Body of pancreas (tissue), 4 donors: ENCODE measurements at places on chromosomes 1 and 21.

- DNase-seq = no peak
- H3K4me3 ChIP-seq = no peak overlapping the region
- H3K27me3 ChIP-seq = no peaks in the 10 kb centered on the region
- no peaks in the 10 kb centered on the region for H3K4me1 ChIP-seq
Measured at GRCh38 chr1:78540048-78540447, 49.3 kb downstream of the PTGFR start.

GRCh38 chr1:112256411-112256810 is 139.6 kb upstream of the CTTNBP2NL start:
- no peaks in the 10 kb centered on the region for H3K4me1 ChIP-seq
- no peaks in the 10 kb centered on the region for H3K27me3 ChIP-seq
- H3K4me3 ChIP-seq = no peak overlapping the region
- H3K27ac ChIP-seq = no peak overlapping the region
- DNase-seq = no peak
- H3K36me3 ChIP-seq = no peaks in the 10 kb centered on the region

DNA sequence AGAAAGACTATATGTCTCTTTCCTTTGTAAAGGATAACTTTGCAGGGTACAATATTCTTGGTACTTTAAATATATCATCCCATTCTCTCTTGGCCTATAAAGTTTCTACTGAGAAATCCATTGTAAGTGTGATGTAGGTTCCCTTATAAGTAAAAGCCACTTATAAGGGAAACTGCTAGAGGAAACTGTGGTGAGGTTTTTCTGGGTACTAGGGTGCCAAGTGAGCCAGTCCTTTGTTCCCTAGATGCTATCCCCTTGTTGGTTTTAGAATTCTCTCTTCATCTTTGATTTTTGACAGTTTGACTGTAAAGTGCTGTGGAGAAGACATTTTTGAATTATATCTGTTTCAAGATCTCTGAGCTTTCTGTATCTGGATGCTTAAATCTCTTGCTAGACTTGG is 108.9 kb upstream of the NEK7 start:
- H3K36me3 ChIP-seq = no peaks in the 10 kb centered on the region
- H3K27me3 ChIP-seq = no peaks in the 10 kb centered on the region
- no peaks in the 10 kb centered on the region for H3K4me1 ChIP-seq
- no peak overlapping the region for H3K27ac ChIP-seq

- no peak overlapping the region for H3K4me3 ChIP-seq
- H3K36me3 ChIP-seq = no peaks in the 10 kb centered on the region
- no peak overlapping the region for H3K27ac ChIP-seq
- H3K4me1 ChIP-seq = peaks cover 22% of the 10 kb centered on the region
Measured at GRCh38 chr1:221576268-221576667, 165.6 kb downstream of the DUSP10 start.

DNA sequence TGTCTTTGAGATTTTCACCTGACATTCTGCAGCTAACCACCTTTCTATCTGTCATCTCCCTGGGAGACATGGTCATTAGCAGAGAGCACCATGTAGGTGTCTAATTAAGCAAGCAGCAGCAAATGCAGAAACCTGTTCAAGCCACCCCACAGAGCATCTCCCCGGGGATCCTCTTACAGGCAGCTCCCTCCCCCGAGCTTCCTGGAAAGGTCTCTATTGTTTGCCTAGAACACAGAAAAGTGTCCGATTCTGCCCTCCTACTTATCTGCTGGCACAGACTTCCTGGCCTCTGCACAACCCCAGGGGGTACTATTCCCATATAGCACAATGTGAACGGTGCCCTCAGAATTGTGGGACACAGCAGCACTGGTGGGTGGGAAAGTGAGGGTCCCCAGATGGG is 46.1 kb downstream of the PLEKHA6 start:
- H3K36me3 ChIP-seq = no peaks in the 10 kb centered on the region
- DNase-seq = peak; percentile 27
- H3K27ac ChIP-seq = no peak overlapping the region
- peaks cover 10% of the 10 kb centered on the region for H3K4me1 ChIP-seq
- H3K4me3 ChIP-seq = no peak overlapping the region

- H3K4me3 ChIP-seq = no peak overlapping the region
- no peaks in the 10 kb centered on the region for H3K36me3 ChIP-seq
- peaks cover 7% of the 10 kb centered on the region for H3K4me1 ChIP-seq
- DNase-seq = no peak
Measured at GRCh38 chr21:35982717-35983116, 77.6 kb downstream of the SETD4 start.

GRCh38 chr21:33355355-33355754 is 30.6 kb downstream of the IFNAR1 start:
- H3K27ac ChIP-seq = no peak overlapping the region
- H3K27me3 ChIP-seq = no peaks in the 10 kb centered on the region
- no peaks in the 10 kb centered on the region for H3K36me3 ChIP-seq
- H3K4me3 ChIP-seq = no peak overlapping the region
- no peaks in the 10 kb centered on the region for H3K4me1 ChIP-seq

DNA sequence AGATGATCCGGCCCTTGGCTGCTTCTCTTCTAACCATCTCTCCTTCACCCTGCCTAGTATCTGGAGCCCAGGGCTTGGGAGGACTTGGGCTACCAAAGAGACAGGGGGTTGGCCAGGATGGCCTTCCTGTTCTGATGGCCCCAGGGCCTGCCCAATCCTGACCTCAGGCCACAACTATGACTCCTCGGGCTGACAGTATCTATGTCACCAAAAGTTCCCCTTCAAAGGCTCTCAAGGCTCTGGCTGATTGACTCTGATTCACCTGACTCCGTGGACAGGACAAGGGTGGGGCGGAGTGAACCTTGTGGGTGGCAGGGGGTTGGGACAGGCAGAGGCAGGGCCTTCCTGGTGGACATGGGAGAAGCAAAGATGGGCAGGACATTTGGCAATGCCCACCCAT is 12.7 kb downstream of the MEF2D start:
- H3K27ac ChIP-seq = no peak overlapping the region
- no peak for DNase-seq
- peaks cover 70% of the 10 kb centered on the region for H3K4me1 ChIP-seq
- H3K27me3 ChIP-seq = no peaks in the 10 kb centered on the region
- no peaks in the 10 kb centered on the region for H3K36me3 ChIP-seq

DNA sequence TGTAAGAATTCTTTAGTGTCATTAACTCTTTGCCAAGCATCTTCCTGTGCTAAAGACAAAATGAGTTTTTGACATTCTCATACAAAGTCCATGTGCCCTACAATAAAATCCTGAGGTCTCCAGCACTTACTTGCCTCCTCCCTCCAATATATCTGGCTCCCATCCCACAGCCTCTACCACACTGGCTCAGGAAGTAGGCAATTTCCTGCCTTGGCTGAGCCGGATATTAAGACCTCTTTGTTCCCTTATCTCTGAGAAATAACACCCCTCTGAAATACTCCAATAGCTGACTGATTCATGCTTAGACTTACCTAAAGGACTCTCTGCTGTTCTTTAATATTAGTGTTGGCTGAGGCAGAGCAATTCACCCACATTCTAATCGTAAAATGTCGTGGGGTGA is 37.6 kb upstream of the GORAB start:
- DNase-seq = peak; percentile 27
- no peaks in the 10 kb centered on the region for H3K27me3 ChIP-seq
- no peak overlapping the region for H3K4me3 ChIP-seq
- peak overlapping the region; percentile 37 for H3K27ac ChIP-seq

DNA sequence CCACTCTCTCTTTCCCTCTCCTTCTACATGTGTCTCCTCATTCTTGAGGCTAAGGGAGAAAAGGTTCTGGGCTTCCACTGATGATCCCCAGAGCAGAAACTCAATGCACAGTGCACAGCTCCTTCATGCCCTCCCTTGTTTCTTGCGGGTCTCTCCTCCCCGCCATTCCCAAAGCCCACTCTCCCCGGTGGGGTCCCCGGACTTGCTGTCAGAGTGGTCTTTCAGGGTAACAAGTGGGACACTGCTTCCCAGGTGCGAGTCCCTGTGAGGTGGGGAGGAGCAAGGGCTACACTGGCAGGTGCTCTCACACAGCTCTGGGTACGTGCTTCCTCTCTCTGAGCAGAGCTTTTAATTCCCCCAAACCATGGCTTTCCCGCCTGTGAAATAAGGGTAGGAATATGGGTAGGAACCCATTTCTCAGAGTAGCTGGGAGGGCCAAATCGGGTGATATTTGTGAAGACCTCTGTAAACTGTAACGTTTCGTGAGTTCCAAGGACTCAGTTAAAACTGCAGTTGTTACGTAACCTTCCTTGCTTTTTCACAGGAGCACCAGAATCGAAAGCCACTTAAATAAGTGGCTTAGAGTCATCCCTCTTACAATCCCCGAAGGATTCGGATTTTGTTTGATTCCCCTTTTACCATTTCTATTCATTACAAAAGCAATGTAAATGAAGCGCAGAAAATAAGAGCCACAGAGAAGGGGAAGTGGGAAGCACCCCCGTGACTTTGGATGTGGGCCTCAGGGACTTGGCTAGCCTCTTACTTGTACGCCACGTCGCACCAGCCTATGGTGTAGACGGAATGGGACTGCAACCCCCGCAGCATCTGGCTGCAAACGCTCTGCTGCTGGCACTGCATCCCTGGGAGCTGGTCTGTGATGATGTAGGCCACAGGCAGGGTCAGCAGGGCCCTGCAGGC is 6.2 kb downstream of the PGLYRP3 start:
- H3K27me3 ChIP-seq = no peaks in the 10 kb centered on the region
- H3K27ac ChIP-seq = no peak overlapping the region
- no peaks in the 10 kb centered on the region for H3K36me3 ChIP-seq

GRCh38 chr1:47481936-47482335 is 44.1 kb downstream of the FOXD2 start:
- H3K36me3 ChIP-seq = no peaks in the 10 kb centered on the region
- H3K4me1 ChIP-seq = peaks cover 22% of the 10 kb centered on the region
- H3K4me3 ChIP-seq = no peak overlapping the region
- no peak for DNase-seq
- no peaks in the 10 kb centered on the region for H3K27me3 ChIP-seq

DNA sequence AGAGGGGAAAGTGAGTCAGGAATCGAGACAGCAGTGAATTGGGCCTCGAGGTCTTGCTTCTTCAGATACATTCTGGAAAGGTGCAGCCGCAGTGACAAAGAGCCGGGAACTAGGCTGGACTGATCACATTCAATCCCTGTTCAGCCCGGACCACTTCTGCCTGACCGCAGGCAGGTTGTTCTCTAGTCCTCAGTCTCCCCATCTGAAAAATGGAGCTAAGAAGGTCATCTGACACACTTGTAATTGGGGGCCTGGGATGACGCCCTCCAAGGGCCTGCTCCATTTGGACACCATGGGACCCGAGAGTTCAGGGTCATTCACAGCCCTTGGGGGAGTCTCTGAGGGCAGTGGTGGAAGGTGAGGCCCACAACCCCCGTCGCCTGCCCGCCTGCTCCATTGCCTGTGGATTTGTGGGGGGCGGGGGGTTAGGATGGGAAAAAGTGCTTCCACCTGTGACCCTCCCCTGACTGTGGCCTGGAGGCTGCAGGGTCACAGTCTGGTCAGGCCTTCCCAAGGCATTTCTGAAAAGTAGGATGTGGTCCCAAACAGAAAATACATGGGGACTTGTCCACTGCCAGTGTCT is 87.9 kb upstream of the CSF3R start:
- no peaks in the 10 kb centered on the region for H3K4me1 ChIP-seq
- no peak overlapping the region for H3K4me3 ChIP-seq
- no peaks in the 10 kb centered on the region for H3K27me3 ChIP-seq
- no peak overlapping the region for H3K27ac ChIP-seq
- no peaks in the 10 kb centered on the region for H3K36me3 ChIP-seq
- no peak for DNase-seq

GRCh38 chr1:192238421-192238820 is 78.4 kb upstream of the RGS21 start:
- no peak overlapping the region for H3K4me3 ChIP-seq
- H3K27me3 ChIP-seq = no peaks in the 10 kb centered on the region
- DNase-seq = no peak
- no peaks in the 10 kb centered on the region for H3K36me3 ChIP-seq
